RPMI7951 (cell line): ENCODE measurements at places on chromosomes 16 and 17. TPM values are rescaled to one million over a fixed set of nuclear protein-coding genes. Genes with fewer than 3 reads are reported as not detected.

DNA sequence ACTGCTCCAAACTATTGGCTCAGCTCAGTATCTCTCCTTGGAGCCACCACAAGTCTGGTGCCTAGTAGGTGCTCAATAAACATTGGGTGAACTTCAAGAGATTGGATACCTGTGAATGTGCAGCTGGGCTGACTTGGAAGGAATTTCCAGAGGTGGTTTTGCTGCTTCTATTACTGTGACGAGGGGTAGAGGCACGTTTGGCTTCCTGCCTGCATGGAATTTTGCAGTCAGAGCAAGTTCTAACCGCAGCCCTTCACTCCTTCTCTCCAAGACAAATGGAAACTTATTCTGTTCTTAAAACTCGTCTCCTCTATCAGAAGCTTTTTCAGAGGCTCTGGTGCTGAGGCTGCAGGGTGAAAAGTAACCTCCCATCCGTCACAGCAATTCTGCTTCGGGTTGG, 342.5 kb downstream of the CPPED1 start:
- peak; percentile 35 for DNase-seq

DNA sequence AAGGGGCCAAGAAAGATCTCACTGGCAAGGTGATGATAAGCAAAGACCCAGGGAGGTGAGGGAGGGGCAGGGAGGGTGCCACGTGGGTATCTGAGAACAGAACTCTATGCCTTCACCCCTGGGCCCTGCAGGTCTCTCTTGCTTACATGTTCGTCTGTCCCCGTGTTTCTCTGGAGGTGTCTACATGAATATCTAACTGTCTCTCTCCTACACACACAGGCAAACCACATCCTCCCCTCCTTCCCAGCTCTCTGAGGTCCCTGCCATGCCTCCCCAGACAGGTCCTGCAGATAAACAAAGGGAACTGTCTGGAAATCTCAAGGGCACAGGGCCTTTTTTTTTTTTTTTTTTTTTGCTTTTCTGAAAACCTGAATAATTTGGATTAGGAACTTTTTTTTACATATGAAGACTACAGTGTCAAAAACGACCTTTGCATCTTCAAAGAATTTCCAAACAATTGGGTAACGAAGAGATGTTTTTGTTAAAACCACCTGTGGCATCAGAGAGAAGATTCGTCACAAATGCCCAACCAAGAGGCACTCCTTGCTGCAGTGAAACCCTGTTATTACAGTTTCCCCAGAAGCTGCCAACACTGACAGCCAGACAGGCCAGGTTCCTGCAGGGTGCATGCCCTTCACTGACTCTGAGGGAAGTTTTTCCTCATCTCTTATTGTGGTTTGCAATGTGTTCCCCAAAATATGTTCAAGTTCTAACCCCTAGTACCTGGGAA, 17.8 kb downstream of the PLLP start:
- peak; percentile 10 for DNase-seq

DNA sequence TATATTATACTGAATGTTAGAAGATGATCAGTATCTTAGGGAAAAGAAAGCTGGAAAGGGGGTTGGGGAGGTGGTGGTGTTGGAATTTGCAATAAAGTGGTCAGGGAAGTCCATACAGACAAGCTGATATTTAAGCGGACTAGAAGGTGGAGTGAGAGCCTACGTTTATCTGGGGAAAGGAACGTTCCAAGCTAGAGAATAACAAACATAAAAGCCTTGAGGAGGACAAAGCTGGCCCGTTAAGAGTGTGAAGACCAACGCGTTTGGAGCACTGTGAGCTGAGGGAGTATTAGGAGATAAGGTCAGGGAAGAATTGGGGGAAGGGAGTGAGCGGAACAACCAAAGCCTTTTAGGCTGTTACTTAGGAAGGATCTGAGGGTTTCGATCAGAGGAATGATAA, 1.4 kb downstream of the DDX42 start:
- no peak for DNase-seq

GRCh38 chr17:72520665-72521303, 400.0 kb downstream of the SOX9 start:
- DNase-seq = no peak

GRCh38 chr17:81434072-81434471, 38.8 kb downstream of the BAHCC1 start:
- DNase-seq = no peak

GRCh38 chr17:15485045-15485444, 17.6 kb upstream of the CDRT4 start:
- no peak for DNase-seq

DNA sequence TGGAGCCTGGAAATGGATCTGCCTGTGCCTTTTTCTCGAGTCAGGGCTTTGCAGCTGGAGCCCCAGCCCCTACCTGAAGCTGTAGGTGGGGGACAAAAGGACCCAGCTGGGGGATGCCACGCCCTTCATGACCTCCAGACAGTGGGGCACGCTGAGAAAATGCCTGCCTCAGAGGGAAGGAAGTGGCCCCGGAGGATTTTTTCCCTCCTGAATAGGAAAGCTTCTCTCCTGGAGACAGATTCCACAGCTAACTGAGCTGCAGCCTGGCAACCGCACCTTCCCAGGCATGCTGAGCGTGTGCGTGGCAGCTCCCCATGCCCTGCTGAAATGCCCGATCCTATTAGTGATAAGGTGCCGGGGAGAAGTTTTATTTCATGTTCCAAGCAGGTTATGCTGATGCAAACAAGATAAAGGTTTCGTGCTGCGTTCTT, 58.0 kb downstream of the AIPL1 start:
- no peak for DNase-seq

- no peak for DNase-seq
Measured at GRCh38 chr17:52233176-52233575, 74.7 kb upstream of the CA10 start.

GRCh38 chr16:24036614-24037013, 200.8 kb downstream of the PRKCB start:
- DNase-seq = peak; percentile 35

- no peak for DNase-seq
Measured at GRCh38 chr17:45318561-45319230, 1.9 kb upstream of the MAP3K14 start.

- DNase-seq = peak; percentile 63
Measured at GRCh38 chr17:8125154-8125946, 1.4 kb upstream of the HES7 start.

DNA sequence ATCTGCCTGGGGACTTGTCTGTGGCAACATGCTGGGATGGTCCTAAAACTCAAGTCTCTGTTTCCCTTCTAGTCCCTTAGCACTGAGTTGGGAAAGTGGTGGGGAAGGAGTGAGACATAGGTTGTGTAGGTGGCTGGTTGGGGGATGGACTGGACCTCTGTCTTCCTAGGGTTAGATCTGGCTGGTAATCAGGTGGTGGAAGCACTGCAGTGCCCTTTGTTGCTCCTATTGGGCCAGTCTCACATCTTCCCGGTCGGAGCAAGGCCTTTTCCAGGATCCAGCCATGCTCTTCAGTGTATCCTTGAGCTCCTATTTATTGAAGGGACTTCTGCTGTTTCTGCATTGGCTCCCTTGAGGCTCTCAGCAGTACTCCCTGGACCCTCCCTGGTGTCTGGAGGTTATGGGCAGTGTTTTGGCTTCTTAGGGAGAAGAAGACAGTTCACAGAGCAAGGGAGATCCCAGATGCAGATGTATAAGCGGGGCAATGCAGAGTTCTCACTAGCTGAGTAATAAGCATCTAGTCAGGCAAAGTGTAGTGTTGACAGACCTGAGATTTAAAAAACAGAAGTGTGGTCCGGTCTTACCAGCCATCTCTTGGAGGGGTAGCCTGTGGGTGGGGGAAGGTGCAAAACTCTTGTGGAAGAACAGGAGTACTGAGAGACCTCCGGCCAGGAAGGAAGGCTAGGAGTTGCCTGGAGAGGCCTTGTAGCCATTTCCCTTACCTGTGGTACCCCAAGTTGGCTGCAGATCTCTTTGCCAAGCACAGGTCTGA, 1.3 kb upstream of the NUTF2 start:
- DNase-seq = no peak

DNA sequence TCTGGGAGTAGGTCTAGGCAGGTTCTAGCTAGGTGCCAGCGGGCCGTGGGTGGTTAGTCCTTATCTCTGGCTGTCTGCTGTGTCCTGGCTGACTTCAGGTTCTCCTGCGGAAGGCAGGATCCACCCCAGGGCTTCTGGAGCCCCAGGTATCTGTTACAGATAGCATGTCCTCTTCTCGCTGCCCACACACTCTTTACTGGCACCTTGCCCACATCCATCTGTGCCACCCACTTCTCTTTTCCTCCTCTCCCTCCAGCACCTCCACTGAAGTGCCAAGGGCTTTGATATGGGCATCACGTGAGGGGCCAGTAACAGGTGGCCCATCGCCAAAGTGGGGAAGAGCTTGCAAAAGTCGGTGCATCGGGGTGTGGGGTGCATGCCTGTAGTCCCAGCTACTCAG, 4.6 kb upstream of the MPP2 start:
- no peak for DNase-seq

- no peak for DNase-seq
Measured at GRCh38 chr17:72382971-72383722, 262.3 kb downstream of the SOX9 start.

DNA sequence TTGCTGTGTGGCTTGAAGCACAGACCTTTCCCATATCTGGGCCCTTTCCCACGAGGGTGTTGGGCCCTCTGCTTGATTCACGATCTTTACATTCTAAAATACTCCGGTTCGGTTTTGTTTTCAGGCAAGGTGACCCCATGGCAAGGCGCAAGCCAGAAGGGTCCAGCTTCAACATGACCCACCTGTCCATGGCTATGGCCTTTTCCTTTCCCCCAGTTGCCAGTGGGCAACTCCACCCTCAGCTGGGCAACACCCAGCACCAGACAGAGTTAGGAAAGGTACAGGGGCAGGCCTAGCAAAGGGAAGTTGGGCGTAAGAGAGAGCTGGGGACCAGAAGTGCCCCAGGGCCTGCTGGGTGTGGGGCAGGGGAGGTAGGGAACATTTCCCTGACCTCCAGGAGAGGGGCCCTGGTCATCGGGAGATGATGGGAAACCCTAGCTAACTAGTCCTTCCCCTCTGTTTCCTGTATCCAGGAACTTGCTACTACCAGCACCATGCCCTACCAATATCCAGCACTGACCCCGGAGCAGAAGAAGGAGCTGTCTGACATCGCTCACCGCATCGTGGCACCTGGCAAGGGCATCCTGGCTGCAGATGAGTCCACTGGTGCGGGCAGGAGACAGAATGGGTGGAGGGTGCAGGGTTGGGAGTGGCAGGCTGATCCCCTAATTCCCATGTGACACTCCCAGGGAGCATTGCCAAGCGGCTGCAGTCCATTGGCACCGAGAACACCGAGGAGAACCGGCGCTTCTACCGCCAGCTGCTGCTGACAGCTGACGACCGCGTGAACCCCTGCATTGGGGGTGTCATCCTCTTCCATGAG, 1.4 kb downstream of the ALDOA start:
- DNase-seq = no peak

DNA sequence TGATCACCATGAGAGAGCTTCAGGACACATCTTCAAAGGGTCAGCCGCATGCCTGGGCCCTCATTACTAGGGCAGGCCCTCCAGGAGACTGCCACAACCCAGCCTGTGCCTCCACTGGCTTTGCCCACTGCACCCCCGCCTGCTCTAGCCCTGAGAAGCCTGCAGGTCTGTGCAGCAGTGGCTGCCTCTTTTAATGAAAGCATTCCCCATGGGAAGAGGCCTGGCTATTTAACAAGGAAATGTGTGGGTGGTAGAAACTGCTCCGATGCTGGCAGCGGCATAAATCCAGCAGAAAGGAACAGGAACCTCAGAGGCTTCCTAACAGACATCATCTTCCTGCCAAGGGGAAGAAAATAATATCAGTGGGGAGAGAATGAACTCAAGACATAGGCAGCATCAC, 375 bp upstream of the KRT32 start:
- DNase-seq = peak; percentile 41

- DNase-seq = no peak
Measured at GRCh38 chr17:40181205-40181604, 3.9 kb downstream of the RAPGEFL1 start.

DNA sequence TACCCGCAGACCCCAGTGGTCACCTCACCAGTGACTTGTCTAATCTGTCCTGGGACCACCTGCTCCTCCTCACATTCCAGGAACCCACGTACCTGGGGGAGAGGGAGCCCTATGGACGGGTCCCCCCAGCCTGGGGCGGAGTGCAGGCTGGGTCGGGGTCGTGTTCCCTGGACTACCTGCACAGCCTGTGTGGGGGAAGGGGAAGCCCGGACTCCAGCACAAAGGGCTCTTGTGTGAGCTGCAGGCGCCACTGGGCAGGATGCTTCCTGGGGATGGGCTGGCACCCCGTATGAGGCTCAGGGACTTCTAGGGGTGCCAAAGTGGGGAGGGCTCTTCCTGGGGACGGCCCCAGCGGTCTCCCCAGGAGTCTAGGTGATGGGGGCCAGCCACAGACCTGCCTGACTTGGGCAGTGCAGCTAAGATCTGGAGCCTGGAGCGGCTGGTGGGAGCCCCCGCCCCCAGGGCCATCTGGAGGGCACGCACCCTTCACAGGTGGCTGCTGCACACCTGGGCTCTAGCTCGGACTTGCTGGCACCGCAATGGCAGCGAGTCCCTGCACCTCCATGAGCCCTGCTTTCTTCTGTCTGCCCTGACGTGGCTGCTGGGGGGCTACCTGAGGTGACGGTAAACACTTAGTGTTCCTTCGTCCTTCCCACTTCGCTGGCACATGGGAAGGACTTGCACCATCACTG, 7.5 kb downstream of the VASN start:
- no peak for DNase-seq

DNA sequence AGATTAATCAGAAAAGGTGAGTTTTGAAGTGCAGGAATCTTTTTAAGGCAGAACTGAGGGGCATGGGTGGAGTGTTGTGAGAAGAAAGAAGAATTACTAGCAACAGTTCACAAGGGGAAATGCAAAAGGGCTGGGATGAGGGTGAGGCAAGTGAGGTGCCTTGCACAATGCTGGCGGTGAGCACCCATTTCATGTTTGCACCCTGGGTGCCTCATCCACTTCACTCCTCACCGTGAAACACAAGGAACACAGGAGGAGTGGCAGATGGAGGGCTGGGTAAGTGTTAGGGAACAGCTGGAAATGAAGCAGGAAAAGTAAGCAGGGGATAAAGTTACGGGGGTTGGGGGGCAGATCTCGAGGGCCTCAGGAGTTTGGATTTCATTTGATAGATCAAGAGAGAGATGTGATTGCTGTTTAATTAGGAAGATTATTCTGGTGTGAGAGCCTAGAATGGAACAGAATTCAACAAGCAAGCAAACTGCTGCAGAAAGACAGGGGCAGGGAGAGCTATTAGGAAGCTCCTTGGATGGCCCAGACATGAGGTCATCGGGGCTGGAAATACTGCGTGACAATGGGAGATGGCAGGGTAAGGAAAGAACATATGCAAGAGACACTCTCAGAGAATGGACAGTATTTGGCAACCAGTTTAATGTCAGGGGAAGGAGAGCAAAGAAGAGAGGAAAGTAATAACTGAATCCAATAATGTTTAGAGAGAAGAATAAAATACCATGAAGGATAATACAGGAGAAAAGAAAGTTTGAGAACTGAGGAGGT, 8.3 kb upstream of the HEATR6 start:
- no peak for DNase-seq

The GRAP gene
- total RNA-seq = not detected in 2 replicates

The DNAAF8 gene
- total RNA-seq = 0.36 and 0.49 TPM in 2 replicates
